ENCODE measurements at places on chromosomes 13 and 19.

DNA sequence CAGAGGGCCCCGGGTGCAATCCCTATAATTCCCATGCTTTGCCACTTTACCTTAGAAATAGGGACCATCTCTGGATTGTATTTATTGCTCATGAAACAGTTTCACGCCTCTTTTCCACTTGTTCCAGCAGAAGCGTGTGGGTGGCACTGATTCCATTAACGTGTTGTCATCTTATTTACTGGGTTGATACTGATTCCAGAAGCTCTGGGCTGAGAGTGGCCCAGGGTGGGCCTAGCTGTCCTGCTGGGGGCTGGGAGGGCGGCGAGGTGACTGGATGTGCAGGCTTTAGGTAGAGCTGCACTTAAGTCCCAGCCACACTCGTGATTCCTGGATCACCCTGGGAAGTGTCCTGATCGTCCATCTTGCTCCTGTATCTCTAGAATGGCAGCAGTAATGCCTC, 155.0 kb downstream of the TEX29 start:
- no peak for DNase-seq

- no peak for DNase-seq
Observed at GRCh38 chr19:6098574-6098973, 11.7 kb downstream of the RFX2 start.

- no peak for DNase-seq
Observed at GRCh38 chr13:97311956-97312355, 89.8 kb downstream of the MBNL2 start.

GRCh38 chr13:73667756-73668155, 466.4 kb downstream of the KLF12 start:
- DNase-seq: no peak

DNA sequence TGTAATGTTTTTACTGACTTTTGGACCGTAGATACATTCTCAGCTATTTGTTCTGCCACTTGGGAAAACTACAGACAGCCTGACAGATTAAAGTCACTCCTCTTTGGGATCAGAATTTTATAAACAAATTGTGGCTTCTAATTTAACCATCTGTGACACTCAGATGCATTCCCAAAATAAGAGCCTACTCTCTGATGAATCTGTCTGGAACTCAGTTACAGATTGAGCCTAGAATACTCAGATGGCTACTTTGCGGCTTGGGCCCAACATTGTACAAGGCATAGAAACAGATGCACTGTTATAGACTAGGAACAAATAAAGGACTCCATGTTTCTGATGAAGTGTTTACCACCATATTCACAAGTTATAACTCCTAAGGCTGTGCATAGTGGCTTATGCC, 291.0 kb upstream of the SLITRK6 start:
- DNase-seq: no peak

DNA sequence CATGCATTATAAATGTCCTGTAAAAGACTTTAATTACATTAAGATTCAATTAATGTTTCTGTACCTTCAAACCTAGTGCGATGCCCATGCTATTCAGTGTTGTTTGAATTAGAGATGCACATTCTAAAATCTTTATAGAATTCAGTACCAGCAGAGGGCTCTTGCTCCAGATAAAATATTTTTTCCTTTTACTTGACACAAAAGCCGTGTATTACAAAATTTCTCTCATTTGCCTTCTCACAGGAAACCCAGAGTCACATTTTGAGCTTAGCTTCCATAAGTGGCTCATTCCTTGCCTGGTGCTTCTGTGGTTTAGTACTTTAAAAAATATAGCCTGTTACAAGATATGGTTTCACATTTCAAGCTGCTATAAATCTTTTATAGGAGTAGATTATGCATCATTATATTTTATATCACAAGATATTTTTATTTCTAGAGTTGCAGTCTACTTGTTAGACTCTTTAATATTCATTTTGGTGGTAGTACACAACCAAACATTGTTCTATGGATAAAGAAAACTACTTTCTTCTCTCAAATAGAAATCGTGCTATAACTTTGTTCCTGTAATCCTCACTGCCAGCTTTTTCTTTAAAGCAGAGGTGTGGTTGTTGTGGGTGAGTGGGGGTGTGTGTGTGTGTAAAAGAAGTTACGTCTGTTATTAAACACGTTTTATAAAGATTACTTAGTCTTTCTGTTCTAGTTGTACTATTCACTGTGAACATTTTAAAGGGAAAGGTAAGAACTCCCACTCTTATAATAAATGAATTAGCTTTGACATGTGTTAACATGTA, 101.4 kb downstream of the RNF17 start:
- no peak for DNase-seq

GRCh38 chr19:45352062-45352461, 11.5 kb downstream of the KLC3 start:
- DNase-seq: no peak

- DNase-seq: peak; percentile 26
Observed at GRCh38 chr13:113275387-113275786, 21.7 kb upstream of the LAMP1 start.

DNA sequence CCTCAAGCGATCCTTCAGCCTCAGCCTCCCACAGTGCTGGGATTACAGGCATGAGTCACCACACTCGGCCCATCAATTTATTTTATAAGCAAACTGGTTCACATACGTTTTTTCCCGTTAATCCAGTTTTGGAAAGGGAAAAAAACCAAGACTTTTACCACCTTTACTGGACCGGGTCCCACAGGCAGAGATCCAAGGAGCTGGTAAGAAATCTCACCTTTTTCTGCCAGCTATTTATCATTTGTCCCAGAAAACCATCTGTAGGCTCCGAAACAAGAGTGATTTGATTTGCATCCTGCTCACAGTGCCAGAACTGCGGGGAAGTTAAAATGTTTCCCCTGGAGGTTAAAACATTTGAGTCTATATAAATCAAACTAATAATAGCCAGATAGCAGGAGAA, 6.3 kb upstream of the FUT2 start:
- no peak for DNase-seq

DNA sequence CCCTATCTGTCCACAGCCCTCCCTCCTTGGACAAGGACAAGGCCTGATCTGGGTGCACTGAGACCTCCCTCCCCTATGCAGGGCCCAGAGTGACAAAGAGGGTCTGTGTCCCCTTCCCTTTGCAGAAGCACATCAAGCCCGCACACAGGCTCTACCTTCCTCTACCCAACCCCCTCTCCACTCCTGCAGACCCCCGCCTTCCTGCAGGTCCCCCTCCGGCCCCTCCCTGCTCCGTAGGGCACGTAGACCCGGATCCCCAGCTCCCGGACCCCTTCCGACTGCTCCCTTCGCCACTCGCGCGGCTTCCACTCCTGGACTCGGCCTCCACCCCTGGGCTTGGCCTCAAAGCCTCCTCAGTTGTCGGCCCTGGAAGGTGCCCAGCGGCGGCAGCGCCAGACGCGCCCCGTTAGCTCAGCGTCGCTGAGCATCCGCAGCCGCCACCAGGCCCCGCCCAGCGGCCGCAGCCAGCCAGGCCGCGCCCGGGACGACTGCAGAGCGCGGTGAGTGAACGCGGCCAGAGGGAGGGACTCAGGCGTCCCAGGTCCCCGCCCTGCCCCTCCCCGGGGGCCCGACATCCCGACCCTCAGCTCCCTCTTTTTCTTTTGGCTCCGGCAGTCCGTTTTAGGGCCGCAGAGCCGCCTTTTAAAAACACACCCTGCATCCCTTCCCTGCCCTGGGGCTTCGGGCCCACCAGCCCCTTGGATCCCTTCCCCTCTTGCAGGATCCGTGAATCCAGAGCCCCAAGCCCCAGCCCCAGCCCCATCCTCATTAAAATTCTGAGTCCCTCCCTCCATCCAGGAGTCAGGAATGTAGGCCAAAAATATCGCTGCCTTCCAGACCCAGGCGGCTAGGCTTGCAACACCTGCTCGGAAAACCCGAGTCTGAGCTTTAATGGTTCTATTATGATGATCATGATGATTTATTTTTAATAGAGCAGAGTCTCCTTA, 1.5 kb upstream of the MYADM start:
- DNase-seq: peak; percentile 51

DNA sequence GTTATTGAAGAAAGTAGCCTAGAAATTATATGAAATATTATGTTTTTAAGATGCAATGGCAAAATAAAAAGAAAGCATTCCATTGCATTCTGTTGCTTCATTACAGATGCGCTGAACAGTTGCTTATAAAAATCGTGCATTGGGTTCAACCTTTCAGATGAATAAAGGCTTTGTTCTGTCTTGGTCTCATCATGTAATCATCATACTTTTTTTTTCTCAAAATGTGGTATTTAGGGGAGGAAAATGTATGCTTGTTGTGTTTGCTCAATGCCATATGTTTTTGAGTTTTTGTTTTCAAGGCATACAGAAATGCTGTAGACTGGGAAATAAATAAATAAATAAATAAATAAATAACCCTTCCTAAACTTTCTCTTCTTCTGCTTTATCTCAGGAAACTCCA, 1.1 kb upstream of the MBNL2 start:
- no peak for DNase-seq

DNA sequence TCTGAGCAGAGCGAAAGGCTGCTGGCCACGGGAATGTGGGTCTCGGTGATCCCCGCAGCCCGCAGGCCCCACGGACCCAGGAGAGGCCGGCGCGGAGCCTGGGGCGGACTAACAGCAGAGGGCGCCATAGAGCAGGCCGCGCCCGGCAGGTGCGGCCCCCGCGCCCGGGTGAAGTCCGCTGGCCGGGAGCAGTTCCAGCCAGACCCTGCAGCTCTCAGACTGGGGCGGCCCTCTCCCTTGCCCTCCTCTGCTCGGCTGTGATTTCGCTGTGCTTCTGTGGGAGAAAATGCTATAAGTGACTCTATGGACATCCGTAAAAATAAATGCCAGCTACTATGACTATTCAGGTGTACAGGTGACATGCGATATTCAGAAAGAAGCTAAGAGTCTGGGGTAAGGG, 37.7 kb downstream of the GSX1 start:
- DNase-seq: peak; percentile 13

DNA sequence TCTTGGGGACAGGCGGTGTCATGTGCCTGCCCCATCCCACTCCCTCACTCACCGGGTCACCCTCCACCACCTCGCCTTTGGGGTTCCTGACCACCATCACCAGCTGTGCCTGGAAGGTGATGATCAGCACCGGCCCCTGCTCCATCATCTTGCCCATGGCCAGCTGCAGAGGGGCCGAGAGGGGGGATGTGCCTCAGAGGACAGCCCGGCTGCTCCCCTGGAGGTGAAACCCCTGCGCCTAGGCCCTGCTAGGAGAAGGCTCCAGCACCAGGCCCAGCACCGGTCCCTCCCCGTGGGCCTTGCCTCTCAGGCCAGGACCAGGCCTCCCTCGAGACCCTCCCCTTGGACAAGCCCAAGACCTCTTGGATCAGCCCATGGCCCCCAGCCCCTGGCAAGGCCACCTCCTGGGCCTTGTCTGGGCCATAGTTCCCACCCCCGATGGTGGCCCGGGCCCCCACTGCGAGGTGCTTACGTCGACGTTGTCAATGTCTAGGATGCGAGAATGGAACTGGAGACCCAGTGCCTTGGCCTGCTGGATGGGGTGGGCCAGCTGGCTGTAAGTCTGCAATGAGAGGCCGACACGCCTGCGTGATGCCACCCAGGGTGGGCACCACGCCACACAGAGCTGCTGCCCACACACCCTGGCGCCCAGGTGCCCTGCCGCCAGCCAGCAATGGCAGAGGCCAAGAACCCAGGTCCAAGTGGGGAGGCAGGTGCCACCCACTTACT, 1.8 kb upstream of the CTXN1 start:
- DNase-seq: no peak

GRCh38 chr19:10988921-10989320, 28.1 kb downstream of the SMARCA4 start:
- no peak for DNase-seq

DNA sequence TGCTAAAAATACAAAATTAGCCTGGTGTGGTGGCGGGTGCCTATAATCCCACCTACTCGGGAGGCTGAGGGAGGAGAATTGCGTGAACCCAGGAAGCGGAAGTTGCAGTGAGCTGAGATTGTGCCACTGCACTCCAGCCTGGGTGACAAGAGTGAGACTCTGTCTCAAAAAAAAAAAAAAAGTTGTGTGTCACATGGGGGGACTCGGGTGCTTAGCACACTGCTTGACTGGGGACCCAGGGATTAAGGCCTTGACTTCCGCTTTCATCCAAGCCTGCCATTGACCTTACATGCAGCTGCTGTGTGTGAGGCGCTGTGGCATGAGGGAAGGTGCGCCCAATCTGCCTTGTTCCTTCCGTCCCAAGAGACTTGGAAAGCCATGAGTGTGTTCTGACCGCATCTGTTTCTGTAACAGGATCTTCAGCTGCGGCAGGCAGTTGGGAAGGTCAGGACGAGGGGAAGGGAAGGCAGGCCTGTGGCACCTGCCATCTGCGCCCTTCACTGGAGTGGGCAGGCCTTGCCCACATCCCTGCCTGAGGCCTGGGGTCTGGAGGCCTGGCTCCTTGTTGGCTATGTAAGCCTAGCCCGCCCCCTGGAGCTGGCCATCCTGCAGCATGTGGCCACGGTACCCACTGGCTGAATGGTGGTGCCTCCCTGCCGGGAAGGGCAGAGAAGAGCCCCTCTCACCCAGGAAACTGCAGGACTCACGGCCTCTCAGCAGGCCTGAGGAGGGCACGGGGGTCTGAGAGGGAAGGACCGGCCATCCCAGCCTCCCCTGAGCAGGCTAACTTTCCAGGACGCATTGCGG, 23.0 kb downstream of the PPP1R37 start:
- DNase-seq: no peak

- peak; percentile 72 for DNase-seq
Observed at GRCh38 chr13:75357576-75358289, 124.2 kb downstream of the TBC1D4 start.

- DNase-seq: no peak
Observed at GRCh38 chr19:3398114-3398899, 31.9 kb downstream of the NFIC start.

GRCh38 chr19:49387936-49388372, at the start of gene KASH5:
Gene KASH5 (plus strand): TSS chr19:49388249. CDS start chr19:49390884, 2,635 bp downstream.
- no peak for DNase-seq

DNA sequence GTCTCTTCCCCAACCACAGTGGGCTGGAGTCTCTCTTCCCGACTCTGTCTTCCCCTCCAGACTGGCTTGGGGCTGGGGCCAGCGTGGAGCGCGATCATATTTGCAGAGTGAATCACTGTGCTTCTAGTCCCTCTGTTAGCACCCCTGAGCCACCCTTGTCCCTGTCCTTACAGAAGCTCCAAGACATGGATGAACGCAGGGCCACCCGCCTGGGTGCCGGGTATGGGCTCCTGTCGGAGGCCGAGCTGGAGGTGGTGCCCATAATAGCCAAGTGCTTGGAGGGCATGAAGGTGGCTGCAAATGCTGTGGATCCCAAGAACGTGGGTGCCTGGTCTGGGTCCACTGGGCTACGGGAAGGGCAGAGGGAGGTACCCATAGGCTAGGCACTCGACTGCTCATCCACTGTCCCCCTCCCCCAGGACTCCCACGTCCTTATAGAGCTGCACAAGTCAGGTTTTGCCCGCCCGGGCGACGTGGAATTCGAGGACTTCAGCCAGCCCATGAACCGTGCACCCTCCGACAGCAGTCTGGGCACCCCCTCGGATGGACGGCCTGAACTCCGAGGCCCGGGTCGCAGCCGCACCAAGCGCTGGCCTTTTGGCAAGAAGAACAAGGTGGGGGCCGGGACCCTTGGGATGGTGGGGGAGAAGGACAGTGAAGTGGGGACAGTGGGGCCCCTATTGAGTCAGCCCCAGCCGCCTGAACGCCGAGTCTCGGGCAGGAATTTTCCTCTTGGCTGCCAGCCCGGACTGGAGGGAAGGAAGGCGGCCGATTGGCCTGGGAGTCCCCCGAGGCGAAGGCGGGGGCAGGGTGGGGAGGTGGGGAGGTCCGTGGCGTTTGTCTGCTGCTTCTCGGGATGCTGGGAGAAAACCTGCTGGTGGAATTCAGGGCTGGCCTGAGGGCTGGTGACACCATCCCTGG, 5.2 kb downstream of the TRIP10 start:
- peak; percentile 93 for DNase-seq

- DNase-seq: no peak
Observed at GRCh38 chr19:1474011-1474764, 4.8 kb downstream of the C19orf25 start.
